Urothelium cell line (cell line): ENCODE measurements at places on chromosomes 5 and 9.

DNA sequence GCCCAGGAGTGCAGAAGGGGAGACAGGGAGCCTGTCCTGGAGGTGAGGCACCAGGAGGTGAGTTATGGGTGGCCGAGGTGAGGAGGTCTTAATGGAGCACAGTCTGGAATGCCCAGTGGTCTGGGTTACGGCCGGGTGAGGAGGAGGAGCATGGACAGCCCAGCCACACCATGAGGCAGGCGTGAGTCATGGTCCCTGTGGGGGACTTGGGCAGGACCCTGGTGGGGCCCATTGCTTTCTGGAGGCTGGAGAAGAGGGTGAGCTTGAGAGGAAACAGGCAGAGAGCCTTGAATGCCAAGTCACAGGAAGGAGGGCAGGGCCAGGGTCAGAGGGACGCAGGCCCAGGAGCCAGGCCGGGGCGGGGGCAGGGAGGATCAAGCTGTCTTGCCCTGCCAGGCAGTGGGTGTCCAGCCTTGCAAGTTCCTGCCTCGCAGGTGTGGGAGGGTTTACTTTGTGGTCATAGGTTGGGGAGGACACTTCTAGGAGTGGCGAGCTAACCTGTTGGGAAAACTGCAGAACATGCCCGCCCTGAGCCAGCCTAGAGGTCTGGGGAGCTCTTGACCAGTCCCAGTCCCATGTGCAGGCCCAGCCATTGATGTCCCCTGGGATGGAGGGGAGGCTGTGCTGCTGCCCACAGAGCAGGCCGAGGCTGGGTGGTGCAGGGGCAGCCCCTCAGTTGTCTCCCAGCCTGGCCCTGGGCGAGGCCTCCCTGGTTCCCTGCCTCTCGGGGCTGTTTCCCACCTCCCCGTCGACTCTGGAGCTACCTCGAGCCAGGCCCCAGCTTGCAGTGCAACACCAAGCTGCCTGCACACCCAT, 2.8 kb downstream of the CACNA1B start:
- DNase-seq, result no peak

- DNase-seq, result no peak
Observed at GRCh38 chr9:112550531-112550930, 63.9 kb downstream of the KIAA1958 start.

DNA sequence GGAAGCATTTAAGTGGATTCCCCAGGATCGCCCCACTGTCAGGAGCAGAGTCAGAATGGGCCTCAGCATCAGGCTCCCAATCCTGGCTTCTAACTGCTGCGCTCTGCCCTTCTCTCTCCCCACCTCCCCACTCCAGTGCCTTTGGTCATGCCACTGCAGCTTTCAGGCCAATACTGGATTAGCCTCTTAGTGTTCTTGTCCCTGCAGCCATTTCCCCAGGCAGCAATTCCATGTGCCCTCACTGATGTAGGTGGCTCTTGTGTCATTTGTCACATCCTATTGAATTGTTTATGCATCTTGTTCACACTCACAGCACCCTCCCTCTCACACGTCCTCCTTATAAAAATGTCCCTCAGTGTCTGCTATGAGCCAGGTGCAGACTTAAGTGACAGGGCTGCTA, 544.2 kb upstream of the DAP start:
- no peak for DNase-seq

- no peak for DNase-seq
Observed at GRCh38 chr9:68777070-68777763, 72.2 kb downstream of the PIP5K1B start.

DNA sequence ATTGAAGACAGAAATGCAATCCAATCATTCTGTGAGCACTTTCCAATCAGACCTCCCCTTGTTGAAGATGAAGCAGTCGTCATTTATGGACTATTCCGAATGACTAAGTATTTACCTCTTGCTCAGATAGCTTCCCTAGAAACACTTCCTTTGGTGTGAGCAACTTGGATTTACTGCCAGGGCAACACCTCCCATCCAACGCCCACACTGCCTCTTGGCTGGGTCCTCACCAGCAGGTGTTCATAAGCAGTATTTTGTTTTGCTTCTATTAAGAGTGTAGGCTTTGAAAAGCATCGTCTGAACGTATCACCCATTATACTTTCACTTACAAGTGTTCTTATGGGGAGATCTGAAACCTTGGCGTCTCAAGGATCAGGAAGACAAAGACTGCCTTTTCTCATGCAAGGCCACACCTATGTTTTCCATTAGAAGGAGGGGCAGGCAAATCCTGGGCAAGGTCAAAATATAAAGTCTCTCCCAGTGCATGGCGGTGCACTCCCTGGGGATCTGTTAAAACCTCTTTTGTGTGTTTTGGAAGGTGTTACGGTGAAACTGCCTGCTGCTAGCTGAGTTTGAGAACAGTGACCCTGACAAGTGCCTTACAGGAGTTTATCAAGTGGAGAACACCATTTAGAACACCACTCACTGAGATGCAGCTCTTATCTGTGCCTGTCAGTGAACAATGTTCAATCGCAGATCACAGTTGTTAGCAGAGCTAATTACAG, 10.6 kb upstream of the MARCHF3 start:
- peak; percentile 37 for DNase-seq
